EH (cell line): ENCODE measurements at places on chromosomes 7 and 10.

- DNase-seq: no peak
Measured at GRCh38 chr7:64469673-64470072, 93.2 kb downstream of the ZNF680 start.

- no peak for DNase-seq
Measured at GRCh38 chr10:133460208-133460769, 6.5 kb downstream of the SCART1 start.

GRCh38 chr7:30169579-30169978 is 34.8 kb downstream of the MTURN start:
- DNase-seq: peak; percentile 78

GRCh38 chr10:69004821-69005220 is 16.2 kb downstream of the KIFBP start:
- peak; percentile 65 for DNase-seq

- no peak for DNase-seq
Measured at GRCh38 chr7:30491417-30491816, 12.8 kb upstream of the NOD1 start.

DNA sequence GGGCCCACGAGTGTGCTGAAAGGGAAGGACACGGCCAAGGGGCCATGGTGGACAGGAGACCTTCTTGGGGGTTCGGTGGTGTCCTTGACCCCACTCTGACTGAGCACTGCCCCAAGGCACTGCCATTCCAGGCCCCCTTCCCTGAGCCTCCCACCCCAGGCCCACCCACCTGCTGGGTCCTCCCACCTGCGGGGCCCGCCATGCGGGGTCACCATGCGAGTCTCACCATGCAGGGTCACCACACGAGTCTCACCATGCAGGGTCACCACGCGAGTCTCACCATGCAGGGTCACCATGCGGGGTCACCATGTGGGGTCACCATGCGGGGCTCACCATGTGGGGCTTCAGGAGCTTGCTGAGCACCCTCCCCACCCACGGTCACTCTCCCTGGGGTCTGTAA is 76.3 kb downstream of the LHPP start:
- no peak for DNase-seq

DNA sequence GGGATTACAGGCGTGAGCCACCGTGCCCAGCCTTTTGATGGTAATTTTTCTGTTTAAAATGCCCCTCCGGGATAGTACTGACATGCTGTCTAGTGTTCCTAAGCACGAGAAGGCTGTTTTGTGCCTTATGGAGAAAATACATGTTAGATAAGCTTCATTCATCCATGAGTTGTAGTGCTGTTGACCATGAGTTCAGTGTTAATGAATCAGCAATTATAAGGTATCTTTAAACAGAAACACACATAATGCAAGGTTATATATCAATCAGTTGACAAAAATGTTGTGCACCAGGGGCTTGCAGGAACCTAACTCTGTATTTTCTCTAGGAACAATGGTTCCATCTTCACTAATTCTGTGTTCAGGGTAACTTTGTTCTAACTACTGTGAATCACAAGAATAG is 30.8 kb upstream of the HECW1 start:
- no peak for DNase-seq

DNA sequence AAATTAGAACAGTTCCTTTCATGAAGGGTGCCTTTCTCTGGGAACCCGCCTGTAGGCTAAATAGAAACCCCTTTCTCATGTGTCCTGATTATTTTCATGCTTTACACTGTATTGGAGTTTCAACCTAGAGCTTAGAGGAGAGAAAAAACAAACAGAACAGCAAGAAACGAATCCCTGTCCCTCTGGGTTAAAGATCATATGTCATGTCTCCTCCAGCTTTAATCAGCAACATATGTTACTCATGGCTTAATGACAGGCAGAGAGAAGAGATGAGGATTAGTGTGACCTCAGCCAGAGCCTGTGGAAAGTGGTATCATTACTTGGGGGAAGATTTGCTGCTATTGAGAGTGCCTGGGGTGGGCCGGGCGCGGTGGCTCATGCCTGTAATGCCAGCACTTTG is 32.1 kb downstream of the CRCP start:
- DNase-seq: peak; percentile 78

- DNase-seq: no peak
Measured at GRCh38 chr10:48684463-48684791, 246 bp upstream of the WDFY4 start.

- peak; percentile 85 for DNase-seq
Measured at GRCh38 chr10:3995302-3996210, 210.5 kb upstream of the KLF6 start.

- no peak for DNase-seq
Measured at GRCh38 chr7:44764665-44765578, 16.3 kb downstream of the ZMIZ2 start.

DNA sequence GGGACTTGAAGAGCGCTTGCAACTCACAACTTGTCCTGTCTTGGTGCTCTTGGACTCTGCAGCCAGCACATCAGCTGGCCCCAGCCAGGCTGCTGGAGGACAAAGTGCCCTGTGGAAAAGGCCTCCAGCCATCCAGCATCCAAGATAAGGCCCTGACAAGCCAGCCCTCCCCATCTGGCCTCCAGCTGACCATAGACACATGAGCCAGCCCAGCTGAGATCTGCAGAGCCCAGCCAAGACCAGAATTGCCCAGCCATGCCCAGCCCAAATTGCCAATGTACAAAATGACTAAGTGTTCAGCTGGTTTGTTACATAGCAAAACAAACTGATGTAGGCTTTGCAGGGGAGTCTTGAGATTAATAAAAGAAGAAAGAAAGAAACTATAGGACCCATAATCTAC is 36.0 kb upstream of the FRMD4A start:
- peak; percentile 38 for DNase-seq

- peak; percentile 34 for DNase-seq
Measured at GRCh38 chr7:36315309-36315944, 74.2 kb upstream of the ANLN start.

DNA sequence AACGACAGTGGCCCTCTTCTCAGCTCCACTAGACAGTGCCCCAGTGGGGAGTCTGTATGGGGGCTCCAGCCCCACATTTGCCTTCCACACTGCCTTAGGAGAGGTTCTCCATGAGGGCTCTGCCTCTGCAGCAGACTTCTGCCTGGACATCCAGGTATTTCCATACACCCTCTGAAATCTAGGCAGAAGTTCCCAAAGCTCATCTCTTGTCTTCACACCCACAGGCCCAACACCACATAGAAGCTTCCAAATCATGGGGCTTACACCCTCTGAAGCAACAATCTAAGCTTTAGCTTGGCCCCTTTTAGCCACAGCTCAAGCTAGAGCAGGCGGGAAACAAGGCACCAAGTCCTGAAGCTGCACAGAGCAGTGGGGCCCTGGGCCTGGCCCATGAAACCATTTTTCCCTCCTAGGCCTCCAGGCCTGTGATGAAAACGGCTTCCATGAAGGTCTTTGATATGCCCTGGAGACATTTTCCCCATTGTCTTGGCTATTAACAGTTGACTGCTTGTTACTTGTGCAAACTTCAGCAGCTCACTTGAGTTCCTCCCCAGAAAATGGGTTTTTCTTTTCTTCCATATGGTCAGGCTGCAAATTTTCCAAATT is 89.2 kb downstream of the KBTBD2 start:
- no peak for DNase-seq

DNA sequence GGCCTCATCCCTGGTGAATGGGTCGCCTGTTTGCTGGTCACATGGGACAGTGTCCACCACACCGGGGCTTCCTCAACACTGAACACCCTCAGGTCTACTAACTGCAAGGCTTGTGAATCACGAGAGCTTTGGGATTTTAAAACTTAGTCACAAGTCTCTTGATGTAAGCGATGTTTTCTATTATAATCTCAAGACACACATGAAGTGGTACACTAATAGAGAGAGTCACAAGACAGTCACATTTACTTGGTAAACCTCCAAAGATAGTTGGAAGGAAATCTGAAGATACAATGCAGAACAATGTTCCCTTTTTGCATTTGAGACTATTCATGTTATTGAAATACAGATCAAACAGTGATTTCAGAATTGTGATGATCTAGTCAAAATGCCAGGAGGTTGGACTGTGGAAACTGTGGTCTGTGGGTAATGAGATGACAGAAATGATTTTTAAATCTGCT is 233.1 kb upstream of the KLF6 start:
- no peak for DNase-seq

DNA sequence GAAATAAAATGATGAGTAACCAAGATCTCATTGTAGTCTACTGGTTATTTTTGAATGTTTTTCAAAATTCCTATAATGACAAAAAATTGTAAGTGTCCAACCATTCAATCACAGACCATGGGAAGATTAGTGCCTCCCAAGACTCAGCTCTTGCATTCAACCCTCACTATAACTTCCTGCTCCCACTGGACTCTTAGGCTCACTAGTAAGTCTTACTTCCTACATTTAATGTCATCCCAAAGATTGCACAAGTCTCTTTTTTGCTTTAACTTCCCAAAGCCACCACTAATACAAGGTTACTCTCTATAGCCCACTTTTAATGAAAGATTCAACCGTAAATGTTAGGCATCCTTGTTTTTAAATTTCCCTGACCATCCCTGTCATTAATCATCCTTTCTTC is 111.9 kb upstream of the NRBF2 start:
- no peak for DNase-seq

GRCh38 chr10:70587045-70587658 is 15.4 kb downstream of the PRF1 start:
- no peak for DNase-seq

GRCh38 chr10:47421057-47421952 is 37.2 kb upstream of the ZNF488 start:
- DNase-seq: peak; percentile 82

DNA sequence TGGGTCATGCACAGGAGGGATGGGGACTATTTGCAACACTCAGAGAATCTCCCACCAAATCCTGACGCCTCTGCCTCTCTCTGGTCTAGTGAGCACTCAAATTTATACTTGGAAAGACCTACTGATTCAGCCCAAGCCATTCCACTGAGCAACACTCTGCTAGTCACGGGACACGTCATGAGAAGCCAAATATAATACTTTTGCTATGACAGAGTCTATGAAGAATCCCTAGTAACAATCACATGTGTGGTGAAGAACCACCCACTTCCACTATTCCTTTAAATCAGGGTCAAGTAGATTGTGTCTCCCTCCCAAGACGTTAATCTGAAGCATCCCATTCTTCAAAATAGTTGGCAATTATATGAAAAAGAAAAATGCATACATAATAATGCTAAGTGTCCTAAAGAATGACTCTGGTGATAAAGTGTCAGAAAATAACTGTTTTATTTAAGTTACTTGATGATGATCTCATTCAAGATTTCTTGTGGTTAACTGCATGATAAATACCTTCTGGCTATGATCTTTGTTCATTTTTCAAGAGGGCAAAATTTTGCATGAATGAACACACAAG is 28.5 kb downstream of the CHCHD3 start:
- DNase-seq: peak; percentile 97

DNA sequence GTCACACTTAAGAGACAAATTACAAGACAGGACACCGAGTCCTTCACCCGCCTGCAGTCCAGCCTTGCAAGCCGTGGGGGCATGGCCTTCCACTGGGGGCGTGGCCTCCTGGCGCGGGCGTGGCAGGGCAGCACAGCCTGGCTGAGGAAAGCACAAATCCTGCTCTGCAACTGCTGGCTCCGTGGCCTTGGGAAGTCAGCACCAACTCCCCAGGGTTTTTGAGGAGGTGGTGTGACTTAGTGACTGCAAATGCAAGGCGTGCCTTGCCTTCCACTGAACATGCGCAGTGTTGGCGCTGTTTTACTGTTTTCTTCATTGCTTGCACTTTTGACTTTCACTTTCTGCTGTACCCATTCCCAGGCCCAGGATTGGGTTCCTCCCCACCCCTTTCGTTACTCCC is 12.9 kb upstream of the BMS1 start:
- no peak for DNase-seq

DNA sequence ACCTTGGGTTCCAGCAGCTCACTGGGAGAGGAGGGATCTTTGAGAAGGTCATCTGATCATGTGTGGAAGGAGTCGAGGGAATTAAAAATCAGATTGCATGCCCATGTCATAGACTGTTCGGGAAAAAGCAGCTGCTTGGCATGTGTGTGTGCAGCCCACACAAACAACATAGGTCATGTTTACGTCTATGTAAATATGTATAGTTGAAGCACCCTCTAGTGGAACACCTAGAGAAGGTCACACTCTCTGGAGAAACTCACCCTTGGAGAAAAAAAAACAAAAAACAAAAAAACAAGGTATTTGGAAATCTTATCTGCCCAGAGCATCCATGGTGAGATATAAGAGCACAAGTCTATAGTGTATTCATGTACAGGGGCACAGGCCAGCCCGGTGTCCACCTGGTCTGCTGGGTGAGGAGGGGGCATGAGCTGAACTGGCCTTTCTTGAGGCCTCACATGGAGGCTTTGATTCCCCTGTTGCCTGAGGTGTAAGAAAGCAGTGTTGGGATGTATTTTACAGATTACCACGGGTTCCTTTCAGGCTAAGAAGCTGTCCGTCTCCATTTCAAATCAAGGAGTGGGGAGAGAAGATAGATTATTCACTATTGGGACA is 98.0 kb downstream of the NPY start:
- peak; percentile 18 for DNase-seq

DNA sequence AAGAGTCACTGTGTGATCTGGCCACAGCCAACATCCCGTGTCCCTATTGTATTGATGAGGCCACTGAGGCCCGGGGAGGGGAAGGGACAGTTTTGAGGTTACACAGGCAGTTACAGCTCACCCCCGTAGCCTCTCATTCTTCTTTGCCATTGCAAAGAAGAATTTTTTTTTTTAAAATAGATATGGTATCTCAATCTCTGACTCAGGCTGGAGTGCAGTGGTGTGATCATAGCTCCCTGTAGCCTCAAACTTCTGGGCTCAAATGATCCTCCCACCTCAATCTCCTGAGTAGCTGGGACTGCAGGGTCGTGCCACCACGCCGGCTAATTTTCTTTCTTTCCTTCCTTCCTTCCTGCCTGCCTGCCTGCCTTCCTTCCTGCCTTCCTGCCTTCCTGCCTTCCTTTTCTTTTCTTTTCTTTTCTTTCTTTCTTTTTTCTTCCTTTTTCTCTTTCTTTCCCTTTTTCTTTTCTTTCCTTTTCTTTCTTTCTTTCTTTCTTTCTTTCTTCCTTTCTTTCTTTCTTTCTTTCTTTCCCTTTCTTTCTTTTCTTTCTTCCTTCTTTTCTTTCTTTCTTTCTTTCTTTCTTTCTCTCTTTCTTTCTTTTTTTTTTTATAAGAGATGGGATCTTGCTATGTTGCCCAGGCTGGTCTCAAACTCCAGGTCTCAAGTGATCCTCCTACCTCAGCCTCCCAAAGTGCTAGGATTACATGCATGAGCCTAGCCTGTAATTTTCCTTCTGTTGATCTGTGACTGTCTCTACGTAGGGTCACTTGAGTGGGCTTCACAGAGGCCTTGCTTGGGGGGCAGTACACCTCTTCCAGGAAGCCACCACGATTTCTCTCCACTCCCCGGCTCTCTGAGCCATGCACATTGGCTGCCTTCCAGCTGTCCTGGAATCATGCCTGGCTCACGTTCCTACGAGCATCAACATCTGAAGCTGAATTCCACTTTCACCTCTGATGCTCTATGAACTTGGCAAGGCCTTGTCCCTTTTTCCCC is 31.3 kb downstream of the TMEM270 start:
- peak; percentile 80 for DNase-seq

- DNase-seq: no peak
Measured at GRCh38 chr7:7510794-7511193, 24.9 kb downstream of the COL28A1 start.

- DNase-seq: no peak
Measured at GRCh38 chr10:3261921-3262320, 89.3 kb upstream of the PITRM1 start.
